ENCODE measurements at places on chromosomes 4 and X.

DNA sequence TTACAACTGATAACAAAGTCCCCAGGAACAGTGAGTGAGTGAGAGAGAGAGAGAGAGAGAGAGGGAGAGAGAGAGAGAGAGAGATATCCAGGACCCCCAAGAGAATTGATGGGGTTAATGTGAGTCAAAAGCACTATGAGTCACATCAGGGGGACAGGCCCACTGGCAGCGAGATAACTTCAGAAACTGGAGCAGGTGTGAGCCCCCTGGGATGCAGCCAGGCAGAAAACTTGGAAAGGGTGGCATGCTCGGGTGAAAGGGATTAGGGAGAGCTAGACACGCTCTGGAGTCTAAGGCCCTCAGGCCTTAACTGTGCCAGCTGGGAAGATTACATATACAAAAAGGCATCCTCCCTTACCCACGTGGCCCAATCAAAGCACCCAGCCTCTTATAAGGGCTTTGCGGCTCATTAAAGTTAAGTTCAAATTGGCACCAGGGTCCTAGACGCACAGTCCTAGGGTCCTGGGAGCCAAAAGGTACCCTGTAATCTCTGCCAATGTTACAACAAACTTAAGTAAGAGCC is 841 bp downstream of the ACOT9 start:
- DNase-seq = peak; percentile 69

DNA sequence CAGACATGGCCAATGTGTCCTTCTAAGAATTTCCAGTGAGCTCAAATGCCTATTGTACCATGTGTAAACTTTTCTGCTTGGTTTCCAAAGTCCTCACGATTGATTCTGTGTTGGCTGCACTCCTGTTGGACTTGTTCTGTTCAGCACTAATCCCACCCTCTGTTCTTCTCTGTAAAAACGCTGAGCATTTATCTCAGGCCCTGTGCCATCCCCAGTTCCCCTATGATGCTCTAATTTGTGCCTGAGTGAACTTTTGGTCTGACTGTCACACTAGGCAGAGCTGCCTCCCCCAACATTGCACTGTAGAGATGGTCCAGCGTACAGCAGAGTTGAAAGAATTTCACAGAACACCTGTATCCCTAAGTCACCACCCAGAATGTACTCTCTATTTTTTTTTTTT is 76.1 kb upstream of the STS start:
- DNase-seq = no peak

GRCh38 chr4:158813113-158813512 is 44.3 kb downstream of the FNIP2 start:
- no peak for DNase-seq

GRCh38 chr4:153534792-153535629 is 68.9 kb downstream of the TMEM131L start:
- DNase-seq = no peak

DNA sequence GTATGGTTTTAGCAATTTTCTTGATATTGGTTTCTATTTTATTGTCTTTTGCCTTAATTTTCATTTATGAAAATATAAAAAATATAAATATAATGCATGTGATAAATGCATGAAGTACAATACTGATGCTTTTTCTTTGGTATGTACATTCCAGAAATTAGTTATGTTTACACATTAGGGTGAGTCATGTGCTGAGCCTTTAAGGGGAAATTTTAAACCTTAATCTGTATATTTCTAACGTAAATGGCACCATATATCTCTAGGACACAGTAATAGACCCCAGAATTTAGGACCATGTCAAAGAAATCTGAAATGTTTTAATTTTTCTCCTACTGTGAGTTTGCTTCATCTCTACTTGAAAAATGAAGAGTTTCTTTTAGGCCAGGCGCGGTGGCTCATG is 117.8 kb upstream of the SPRY1 start:
- peak; percentile 36 for DNase-seq

DNA sequence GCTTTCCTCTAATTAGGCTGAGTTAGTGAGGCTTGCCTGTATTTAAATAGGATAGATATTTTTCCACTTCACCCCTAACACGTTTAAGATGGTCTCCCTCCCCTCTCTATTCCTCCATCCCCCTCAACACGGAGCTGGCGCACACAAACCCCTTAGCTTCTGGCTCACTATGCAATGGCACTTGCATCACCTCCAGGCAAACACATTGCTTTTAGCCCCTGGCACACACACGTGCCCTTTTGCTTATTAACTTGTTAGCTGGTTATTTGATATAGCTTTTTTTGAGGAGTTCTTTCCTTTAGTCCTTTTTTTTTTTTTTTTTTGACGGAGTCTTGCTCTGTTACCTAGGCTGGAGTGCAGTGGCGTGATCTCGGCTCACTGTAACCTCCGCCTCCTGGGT is 94.3 kb downstream of the HDAC8 start:
- no peak for DNase-seq

DNA sequence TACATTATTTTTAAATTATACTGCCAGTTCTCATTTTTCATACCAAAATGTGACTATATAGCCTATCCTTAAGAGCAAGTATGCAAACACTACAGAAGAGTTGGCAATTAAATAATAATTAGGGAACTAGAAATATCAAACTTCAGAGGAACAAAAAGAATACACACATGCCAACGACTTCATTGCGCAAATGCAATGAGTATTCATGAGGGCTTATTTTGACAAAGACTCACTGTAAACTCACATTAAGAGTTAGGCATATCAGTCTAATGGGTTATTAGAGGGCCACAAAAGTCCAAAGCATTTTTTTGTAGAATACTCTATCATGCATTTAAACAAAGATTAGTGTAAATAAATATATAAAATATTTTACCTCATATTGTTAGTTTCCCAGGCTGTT is 31.6 kb downstream of the SLC10A7 start:
- DNase-seq = no peak

GRCh38 chr4:149108626-149109025 is 666.4 kb upstream of the NR3C2 start:
- DNase-seq = peak; percentile 13

GRCh38 chr4:76207549-76207948 is 6.1 kb downstream of the SCARB2 start:
- no peak for DNase-seq

DNA sequence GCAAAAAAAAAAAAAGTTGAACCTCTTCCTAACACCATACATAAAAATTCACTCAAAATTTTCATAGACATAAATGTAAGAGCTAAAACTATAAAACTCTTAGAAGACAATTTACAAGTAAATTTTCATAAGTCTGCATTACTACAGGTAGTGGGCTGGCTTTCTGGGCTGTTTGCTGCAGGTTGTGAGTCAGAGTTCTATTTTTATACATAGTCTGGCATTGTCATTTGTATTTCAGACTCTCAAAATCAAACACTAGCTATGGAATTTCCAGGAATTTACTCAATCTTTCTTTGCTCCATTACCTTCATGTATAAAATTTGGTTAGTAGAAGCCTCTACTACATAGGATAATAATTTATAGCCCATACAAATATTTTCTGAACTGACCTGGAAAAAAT is 227.2 kb downstream of the COX18 start:
- DNase-seq = peak; percentile 28

DNA sequence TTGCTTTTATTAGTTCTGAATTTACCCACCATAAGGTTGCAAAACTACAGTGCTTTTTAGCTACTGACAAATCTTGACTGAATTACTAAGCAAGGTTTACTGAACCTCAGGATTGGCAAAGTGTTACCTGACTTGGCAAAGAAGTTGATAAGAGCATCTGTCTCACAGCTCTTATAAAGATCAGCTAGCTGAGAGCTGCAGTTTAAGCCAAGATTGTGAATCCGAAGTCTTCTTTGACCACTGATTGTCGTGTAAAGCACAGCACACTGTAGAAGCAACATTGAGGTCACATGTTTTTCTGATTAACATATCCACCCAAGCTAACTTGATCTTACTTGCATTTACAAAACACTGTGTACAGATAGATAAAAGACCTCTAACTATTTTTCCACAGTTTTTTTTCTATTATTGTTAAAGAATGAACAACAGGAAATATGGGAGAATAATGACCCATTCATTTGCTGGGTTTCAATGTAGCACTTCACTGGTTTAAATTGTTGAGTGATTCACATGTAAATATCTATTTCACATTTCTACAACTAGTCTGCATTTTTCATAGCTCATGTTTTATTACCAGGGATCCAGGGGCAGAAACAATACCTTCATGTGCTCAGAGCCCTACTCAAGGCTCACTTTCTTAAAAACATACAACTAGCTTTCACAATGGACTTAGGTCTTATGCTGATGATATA is 54.0 kb downstream of the METTL14 start:
- DNase-seq = no peak

GRCh38 chrX:122464341-122464740 is 719.7 kb upstream of the GRIA3 start:
- DNase-seq = no peak

DNA sequence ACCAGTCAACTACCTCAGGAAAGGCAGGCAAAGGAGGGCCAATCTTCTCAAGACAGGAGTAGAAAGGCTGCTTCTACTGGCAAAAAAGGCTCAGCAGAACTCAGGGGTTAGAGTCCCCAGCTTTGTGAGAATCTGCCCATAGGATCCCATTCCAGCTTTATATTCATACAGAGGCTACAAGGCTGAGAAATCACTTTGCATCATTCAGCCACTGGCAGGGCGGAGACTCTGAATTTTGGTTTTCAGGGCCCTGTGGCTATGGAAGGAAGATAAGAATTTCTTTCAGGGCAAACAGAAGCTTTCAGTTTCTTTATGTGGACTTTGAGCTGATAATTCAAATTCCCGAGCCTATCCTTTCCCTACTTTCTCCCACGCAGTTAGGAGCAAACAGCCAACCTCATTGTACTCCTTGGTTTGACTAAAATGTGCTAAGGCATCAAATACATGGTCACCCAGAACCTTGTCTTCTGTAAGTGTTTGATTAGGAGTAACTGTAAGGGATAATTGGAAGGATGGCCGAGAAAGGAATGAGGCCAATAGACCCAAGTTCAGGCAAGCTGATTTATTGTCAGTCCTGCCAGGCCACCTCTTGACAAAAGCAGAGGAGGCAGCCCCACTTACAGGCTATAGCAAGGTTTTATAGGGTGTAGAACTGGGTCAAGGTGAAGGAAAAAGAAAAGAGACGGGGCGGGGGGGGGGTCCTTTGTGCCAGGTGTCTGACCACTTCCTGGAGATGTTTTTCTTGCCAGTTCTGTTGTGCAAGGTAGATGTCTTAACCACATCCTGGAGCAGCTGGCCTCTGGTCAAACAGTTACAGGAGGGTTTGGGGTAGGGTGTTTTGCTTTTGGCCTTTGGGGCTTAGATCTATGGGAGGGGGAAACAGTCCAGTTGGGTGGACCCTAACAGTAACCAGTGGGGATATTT is 165.3 kb upstream of the PPP1R2C start:
- no peak for DNase-seq

GRCh38 chr4:58090539-58090938 is 980.4 kb upstream of the IGFBP7 start:
- DNase-seq = no peak

DNA sequence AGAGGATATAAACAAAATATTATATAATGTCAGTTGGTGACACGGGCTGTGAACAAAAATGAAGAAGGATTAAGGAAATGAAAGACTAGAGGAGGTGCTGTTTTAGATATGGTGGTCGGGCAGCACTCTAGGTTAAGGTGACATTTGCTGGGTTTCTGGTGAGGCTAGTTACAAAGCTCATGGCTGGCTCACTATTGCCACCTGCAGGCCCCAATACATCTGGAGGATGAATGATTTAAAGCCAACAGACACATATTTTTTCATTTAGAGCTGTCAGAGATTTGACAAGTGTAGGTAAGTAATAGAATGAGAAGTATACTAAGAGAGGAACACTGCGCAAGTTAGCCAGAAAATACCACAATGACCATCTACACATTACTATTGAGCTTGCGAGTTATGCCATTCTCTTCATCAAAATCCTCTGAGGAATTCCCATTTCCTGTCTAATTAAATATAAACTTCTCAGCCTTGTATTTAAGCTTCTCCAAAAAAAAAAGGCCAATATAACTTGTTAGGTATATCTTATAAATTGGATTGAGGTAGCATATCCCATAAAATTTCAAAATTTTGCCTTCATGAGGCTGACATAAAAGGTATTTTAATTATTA is 6.4 kb upstream of the FGG start:
- peak; percentile 72 for DNase-seq

GRCh38 chr4:99459546-99460042 is 24.5 kb upstream of the ADH7 start:
- no peak for DNase-seq

DNA sequence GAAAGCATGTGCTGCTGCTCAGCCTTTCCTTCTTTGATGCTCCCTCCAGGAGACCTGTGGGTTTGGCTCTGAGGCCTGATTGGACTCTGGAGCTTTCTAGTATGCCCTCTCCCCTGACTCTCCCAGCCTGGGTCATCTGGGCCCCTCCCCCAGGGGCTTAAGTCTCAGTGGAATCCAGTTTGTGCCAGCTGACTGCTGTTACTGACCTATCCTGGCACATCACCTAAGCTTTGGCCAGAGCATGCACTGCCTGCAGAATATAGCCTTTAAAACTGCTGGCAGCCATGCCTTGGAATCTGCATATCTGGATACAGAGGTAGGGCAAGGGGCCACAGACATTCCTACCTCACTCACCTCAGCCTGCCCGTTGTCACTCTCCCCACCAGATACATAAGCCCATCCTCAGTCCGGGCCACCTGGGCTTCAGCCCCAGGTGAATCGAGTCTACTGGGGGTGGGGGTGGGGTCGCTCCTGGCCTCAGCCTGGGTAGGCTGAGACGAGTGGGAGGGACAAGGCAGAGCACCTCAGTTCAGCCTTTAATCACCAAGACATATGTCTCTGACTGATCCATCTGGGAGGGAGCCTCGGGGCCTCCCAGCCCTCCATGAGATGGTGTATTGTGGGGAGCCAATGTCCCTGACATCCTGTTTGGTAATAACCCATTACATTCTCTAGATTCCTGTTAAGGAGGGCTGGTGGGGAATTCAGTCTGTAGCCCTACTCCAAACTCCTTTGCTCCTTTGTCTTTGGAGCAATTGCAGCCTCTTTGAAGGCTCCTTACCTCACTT is 61.2 kb downstream of the STARD8 start:
- no peak for DNase-seq

- peak; percentile 9 for DNase-seq
Observed at GRCh38 chr4:96558466-96558865, 718.6 kb downstream of the PDHA2 start.

DNA sequence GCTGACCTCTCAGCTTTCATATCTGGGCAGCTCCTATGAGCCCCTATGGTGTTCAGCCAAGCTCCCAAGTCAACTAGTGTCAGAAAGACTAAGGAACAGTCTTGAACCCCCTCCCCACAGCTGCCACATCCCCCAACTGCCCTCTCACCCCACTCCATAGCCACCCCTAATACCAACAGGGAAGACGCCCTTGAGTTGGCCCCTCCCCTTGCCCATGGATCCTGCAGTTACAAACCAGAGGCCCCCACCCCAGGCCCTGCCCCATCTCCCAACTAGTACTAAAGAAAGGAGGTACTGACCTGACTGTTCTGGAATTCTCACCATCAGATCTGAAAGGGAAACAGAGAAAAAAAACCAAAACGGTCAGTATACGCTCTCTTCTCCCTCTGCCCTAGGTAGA is 10.2 kb upstream of the IQSEC2 start:
- DNase-seq = no peak

DNA sequence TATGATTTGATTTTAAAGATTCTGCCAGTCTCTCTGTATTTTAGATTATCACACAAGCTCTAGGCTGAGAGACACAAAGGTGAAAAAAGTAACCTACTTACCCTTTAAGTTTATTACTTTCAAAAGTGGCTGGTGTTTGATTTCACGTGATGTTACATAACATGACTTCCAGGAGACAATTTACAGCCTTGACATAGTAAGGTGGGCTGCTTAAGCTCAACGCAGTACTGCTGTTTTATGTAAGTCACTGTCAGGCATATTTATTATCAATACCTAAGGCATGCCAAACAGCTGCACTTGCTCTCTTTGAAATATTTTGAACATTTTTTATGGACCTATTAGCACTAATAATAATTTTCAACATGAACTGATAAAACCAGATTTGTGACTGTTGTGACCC is 451.5 kb upstream of the FAM241A start:
- no peak for DNase-seq
